ENCODE measurements at places on chromosomes 4 and X. TPM values are rescaled to one million over a fixed set of nuclear protein-coding genes. Genes with fewer than 3 reads are reported as not detected.

The SHROOM3 gene
- not detected for total RNA-seq

- no peak for DNase-seq
Measured at GRCh38 chrX:135923353-135923752, 29.8 kb downstream of the SAGE1 start.

GRCh38 chr4:64477127-64477526 lies 67.9 kb upstream of the TECRL start:
- DNase-seq, result no peak

- no peak for DNase-seq
Measured at GRCh38 chrX:47797084-47797483, 39.6 kb upstream of the ZNF81 start.

The DRP2 gene
- 0.31 TPM for total RNA-seq

The NLGN3 gene
- total RNA-seq, result 0.78 TPM

The SHROOM4 gene
- not detected for total RNA-seq

- no peak for DNase-seq
Measured at GRCh38 chr4:141706445-141706844, 70.1 kb downstream of the IL15 start.

The PHOX2B gene
- not detected for total RNA-seq

DNA sequence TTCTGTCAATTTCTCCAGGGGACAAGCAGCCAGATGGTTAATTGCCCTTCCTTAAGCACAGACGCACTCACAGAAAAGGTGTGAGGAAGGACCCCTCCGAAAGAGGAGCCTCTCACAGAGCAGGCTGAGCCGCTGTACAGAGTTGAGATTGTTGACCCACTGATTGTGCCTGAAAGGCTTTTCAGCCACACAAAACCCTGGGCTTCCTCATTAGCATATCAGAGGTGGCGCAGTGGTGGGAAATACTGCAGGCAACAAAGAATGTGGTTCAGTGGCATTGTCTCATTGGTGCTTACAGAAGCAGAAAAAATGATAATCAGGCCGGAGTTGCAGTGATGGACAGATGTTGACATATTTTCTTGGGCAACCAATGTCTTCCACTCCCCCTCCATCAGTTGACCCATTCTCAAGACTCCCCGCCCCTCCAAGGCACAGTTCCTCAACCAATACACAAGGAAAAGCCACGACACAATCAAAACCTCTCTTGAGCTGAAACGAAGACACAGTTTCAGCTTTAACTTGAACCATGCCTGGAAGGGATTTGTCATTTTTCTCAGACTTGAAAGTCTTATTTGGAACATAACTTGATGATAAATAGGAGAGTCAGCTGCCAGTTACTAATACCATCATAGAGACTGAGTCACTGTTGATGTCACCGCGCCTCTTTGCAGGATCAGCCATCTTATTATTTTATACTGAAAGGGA lies 53.1 kb downstream of the ATXN3L start:
- DNase-seq, result no peak

DNA sequence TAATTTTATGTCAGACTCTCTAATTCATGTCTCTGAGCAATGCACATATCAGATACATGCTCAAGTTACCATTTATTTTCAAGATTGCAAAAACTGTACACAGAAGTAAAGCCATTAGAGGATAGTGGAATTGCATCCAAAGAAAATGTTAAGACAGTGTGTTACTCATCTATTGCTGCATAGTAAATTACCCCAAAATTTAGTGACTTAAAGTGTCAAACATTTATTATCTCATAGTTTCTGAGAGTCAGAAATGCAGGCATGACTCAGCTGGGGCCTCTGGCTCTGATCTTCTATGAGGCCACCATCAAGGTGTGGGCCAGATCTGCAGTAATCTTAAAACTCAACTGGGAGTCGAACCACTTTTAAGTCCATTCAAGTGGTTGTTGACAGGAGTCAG lies 275.2 kb downstream of the QDPR start:
- no peak for DNase-seq

DNA sequence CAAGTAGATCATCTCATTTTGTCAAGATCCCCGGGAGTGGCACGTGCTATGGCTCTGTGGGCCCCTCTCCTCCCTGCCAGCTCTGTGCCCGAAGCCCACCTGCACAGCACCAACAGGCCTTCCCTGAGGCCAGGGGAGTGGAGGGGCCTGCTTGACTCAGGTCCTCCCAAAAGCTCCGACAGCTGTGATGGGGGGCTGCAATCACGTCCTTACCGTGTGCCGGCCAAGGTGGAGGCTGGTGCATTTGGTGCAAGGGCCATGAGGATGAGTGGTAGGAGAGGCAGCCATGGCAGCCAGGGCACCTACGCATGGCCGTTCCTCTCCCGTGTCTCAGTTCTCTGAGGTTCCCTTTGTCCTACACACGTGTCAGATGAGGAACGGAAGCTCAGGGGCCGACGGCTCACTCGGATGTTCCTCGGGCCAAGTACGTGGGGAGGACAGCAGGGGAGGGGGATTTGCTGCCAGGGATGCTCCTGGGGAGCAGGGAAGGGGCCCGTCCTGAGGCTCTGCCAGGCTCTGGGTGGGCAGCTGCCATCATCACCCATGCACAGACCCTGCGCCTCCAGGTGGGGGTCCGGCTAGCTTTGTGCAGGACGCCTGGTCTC lies 95.8 kb downstream of the HMX1 start:
- DNase-seq, result peak; percentile 47

The UGT2B15 gene
- not detected for total RNA-seq

- DNase-seq, result no peak
Measured at GRCh38 chrX:150887906-150888465, 10.5 kb downstream of the CD99L2 start.

DNA sequence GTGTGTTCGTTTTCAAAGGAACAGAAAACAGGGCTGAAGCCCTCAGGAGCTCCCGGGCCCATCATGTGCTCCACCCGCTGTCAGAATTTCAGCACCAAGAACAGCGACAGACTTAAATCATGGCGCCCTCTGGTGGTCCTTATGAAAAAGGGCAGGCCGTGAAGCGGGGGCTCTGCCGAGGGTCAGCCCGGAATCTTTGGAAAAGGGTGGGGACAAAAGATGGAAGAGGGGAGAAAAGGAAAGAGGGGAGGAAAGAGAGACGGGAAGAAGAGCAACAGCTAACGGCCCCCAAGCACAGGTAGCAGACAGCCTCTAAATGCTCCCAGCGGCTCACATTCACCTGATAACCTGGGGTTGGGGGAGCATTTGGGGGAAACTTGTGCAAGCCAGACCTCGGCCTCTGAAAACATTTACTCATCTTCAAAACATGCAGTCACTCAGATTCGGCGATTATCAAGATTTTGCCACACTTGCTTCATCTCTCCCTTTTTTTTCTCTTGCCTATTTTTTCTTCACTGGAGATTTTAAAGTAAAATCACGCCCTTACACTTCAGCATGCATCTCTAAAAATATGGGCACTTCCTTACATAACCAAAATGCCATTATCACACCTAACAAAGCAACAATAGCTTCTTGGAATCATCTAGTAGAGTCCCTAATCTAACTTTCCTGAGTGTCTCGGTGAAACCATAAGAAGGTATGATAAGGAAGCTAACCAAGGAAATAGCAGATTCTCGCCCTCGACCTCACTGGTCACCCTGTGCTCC lies 28.1 kb upstream of the MAN2B2 start:
- DNase-seq, result peak; percentile 63

The IL21 gene
- 0.50 TPM for total RNA-seq

DNA sequence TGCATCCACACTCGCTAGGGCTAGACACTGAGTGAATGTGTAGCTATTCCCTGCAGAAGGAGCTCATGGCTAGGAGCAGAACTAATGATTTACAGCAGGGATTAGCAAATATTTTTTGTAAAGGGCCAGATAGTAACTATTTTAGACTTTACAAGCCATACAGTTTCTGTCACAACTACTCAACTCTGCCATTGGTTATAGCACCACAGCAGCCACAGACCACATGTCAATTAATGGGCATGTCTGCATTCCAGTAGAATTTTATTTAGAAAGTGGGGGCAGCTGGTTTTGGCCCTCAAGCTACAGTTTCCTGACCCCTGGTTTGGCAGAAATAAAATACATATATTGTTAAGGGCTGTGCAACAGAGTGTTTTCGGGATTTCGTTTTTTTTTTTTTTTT lies 192.6 kb downstream of the FRMPD4 start:
- DNase-seq, result no peak

DNA sequence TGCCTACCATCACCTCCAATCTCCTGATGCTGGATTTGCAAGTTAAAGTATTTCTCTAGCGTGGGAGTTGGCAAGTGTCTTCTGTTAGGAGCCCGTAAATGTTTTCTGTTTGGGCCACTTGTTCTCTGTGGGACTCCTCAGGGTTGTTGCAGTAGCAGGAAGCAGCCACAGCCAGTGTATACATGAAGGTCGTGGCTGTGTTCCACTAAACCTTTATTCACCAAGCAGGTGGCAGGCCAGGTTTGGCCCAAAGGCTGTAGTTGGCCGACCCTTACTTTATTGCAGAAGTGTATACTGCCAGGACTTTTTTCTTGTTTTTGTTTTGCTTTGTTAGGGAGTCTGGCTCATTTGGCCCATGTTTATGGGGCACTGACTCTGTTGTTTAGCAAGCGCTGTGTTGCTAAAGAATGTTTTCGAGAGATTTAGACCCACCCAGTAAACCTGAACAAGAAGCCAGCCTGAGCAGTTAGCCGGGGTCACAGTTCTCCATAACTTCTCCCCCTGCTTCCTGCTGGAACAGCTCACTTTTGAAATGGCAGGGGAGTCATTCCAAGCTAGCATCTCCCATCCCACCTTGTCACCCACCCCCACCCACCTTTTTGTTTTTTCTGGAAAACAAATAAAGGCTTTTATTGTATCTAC lies 58.8 kb downstream of the SHROOM2 start:
- DNase-seq, result no peak

DNA sequence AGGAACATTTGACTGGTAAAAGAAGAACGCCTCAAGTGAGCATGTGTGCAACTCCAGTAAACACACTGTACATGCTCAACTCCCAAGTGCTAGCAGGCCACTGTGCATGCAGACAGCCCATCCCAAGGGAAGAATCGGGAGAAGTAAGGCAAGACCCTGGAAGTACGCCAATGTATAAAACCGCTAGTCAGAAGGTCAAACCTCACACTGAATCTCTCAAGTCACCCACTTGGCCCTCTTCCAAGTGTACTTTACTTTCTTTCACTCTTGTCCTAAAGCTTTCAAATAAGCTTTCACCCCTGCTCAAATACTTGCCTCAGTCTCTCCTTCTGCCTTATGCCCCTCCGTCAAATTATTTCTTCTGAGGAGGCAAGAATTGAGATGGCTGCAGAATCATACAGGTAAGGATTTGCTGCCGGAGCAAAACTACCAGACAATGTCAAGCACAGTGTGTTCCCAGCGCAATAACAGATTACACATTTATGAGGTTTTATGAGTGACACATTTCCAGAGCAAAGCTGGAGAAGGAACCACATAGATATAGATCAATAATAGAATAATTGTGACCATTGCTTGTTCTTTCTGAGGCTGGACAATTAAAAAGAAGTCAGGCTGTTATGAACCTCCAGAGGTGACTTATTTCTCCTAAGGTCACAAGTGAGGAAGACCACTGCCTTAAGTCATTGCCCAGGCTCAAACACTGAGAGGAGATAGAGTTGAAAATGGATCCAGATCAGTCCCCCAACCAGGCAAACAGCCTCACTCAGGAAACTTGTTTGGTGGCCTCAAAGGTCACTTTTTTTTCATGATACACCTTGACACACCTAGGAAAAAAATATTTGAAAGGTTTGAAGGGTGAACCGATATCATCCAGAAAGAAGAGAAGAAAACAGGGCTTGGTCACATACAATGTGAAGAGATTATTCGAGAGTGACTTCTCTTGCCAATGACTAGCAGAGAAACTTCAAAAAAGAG lies 26.3 kb downstream of the CXCL1 start:
- no peak for DNase-seq

The POU4F2 gene
- total RNA-seq, result not detected

DNA sequence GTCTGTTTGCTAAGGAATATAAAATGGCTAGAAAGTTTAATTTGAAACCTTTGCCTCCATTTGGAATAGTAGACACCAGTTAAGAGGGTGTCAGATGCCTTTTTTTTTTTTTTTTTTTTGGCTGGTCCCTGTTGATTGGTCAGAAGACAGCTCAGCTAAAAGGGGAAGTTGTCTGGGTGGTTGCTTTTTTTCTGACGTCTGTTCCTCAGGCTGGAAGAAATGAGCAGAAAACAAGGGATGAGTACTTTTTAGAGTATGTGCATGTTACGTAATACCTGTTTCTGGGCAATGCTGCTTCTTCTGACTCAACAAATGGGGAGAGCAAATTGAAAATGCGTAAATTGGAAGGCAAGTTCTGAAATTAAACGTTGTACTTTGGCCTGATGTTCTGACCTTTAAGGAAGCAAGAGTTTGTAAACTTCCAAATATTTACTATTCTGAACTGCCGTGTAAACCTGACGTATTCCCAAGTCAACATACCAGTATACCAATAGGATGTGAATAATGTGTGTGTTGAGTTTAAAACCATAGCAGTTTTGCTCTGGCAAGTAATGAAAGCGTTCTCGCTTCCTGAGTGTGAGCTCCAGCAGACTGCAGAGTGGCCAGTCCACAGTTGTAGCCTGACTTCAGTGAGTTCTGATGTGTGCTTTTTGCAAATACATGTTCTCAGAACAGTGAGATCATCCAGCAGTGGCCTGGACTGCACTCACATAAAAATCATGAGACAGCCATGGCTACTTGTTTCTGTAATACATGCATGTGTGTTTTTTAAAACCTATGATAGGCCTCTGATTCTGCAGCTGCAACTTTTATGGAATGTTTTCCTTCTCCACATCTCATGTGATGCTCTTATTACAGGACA lies 1.7 kb downstream of the SAT1 start:
- DNase-seq, result no peak

- DNase-seq, result no peak
Measured at GRCh38 chr4:25654031-25654970, 1.4 kb upstream of the SLC34A2 start.

- no peak for DNase-seq
Measured at GRCh38 chr4:139987502-139987850, 166.5 kb downstream of the MAML3 start.

- DNase-seq, result no peak
Measured at GRCh38 chrX:121570072-121570841, 522.8 kb downstream of the GLUD2 start.

DNA sequence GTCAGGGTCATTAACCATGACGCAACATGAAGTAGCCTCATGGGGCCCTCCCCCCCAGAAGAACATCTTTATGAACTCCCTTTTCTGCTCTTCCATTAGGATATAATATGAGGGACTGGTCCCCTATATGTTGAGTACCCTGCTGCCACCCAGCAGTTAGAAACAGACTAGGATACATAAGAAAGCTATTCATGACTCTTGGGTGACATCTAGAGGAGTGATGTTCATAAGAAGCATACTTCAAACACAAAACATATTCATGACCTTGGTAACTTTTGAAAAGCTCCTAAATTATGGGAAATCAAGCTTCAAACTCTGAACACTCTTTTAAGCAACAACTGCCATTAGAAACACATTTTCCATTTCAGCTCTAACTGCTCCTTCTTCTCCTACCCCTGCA lies 155.2 kb upstream of the SPIN4 start:
- no peak for DNase-seq

- no peak for DNase-seq
Measured at GRCh38 chr4:17094876-17095210, 196.4 kb upstream of the LDB2 start.

GRCh38 chr4:24730256-24731001 lies 64.9 kb upstream of the SOD3 start:
- DNase-seq, result no peak

The GAGE12G gene
- total RNA-seq, result not detected
